ENCODE measurements at places on chromosomes 11 and 22. TPM values are rescaled to one million over a fixed set of nuclear protein-coding genes. Genes with fewer than 3 reads are reported as not detected.
A peak's percentile ranks its signal among the peaks of the same experiment; 100 is the strongest.

Gene SLC39A13
- 12.3 TPM for total RNA-seq

Gene OTOG
- total RNA-seq: not detected

Gene GRM5
- total RNA-seq: under 0.01 TPM

DNA sequence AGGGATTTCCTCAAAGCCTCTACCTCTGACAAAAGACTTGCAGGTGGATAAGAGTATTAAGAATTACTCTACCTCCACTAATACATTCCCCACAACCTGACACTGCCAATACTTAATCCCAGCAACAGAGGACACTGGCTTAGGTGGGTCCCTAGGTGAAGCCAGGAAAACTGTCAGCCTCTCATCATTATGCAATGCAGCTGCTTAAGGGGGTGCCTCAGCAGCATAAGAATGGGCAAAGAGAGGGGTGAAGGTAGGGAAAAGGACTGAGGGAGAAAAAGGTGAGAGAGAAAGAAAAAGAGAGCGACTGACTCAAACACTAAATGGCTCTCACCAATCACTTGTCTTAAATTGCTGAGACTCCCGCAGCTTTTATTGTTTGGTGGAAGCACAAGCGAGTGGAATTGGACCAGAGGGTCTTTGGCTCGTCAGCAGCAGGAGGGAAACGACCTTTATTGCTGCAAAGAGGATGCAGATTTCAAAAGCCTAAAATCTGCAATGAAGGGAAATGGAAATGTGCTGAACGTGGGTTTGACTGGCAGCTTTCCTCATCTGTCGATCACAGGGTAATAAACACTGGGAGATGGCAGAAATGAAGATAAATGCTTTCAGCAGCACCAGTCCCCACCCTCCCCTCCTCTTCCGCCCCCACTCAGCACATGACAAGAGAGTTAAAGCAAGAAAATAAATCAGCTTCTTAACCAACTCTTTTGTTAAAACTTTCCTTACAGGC lies 64.9 kb upstream of the CHRM4 start:
- DNase-seq: no peak

- DNase-seq: no peak
Measured at GRCh38 chr11:68341557-68342458, 29.4 kb downstream of the LRP5 start.

DNA sequence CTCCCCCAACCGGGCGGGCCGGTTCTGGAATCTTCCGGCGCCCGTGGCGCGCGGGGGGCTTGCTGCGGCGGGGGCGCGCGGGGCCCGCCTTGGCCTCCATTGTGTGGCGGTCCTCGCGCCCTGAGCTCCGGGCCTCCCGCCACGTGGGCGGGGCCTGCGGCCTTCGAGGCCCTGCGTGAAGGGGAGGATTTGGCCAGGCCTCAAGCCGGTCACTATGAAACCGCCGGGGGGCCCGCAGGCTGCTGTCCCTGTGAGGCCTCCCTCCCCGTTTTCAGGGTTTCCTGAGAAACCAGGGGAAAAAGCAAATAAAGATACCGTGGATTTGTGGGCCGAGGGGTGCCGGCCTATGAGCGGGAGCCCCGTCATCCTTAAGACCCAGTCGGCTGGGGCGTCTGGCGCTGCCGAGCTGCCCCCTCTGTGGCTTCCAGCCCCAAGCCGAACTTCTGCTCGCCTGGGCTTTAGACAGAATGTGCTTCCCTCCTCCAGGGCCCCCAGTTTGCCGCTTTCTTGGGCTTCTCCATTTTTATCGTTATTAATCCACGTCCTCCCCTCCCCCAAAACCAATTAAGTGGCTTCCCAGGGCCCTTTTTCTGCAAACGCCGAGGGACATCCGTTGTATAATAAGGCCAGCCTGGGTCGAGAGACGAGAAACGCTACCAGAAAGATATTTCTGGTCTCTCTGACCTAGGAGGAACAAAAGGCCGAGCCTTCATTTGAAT lies 602 bp downstream of the EWSR1 start:
- peak; percentile 20 for DNase-seq

- peak; percentile 33 for DNase-seq
Measured at GRCh38 chr11:120182790-120183491, 27.9 kb upstream of the OAF start.

DNA sequence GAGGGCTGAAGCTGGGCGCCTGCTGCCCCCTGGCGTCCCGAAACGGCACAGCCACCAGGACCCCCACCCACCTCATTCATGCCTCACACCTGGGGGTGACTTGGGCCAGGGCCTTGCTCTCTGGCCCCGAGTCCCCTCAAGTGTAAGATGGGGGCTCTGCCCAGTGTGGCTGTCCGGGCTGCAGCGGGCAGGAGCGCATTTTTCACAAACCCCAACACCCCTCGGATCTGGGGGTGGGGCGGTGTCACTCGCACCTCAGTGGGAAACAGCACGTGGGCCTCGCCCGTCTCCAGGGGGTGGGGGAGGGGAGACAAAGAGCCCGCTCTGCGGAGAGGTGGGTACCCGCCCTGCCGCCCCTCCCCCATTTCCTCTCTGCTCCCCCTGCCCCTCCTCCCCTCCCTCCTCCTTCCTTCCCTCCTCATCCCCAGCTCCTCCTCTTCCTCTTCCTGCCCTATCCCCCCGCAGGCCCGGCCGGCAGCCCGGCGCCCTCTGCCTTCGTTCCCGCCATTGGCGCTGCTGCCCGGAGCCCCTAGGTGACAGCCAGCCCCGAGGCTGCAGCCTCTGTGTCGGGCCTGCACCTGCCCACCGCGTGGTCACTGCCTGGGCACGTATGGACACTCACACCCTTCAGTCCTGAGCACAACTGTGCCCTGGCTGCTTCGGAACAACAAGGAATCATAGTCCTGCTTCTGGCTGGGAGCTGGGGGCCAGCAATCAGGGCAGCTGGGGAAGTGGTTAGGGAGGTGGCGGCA lies 6.8 kb upstream of the CDKN1C start:
- DNase-seq: no peak

DNA sequence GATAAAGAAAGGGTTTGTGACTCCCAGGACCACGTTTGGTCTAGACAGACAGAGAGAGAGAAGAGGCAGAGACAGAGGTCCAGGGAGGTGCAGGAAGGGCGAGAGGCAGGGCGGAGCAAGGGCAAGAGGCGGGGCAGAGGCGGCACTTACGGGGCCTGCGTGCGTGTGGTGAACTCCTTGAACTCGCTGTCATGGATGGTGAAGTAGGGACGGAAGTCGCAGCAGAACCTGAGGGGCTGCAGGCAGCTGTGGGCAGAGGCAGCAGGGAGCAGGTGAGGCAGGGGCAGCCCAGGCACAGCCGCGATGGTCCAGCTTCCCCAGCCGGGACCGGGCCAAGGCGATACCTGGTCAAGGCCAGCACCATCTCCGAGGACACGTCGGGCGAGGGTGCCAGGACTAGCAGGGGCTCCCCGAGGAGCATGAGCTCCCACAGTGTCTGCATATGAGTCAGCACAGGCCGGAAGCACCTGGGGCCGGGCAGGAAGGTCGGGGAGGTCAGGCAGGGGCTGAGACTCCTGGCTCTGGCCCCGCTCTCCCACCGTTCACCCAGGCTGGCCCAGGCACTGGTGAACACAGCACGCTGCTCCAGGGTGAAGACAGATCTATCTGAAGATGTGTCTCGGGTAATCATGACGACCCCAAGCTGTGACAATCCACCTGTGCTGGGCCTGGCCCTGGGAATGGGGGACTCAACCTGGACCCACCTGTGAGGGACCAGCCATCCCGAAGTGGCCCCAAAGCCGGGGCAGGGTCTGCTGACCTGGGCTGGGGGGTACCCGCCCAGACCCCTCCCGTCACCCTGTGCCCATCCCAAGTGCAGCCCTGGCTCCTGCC lies 7.2 kb upstream of the PLXNB2 start:
- no peak for DNase-seq

DNA sequence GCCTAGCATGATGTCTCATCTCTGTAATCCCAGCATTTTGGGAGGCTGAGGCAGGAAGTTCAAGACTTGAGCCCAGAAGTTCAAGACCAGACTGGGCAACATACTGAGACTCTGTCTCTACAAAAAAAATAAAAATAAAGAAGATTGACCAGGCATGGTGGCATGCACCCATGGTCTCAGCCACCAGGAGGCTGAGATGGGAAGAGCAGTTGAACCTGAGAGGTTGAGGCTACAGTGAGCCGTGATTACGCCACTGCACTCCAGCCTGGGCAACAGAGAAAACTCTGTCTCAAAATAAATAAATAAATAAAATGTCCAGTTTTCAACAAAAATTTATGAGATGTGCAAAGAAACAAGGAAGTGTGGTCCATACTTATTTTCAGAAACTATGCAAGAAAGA lies 28.3 kb downstream of the EFCAB6 start:
- no peak for DNase-seq

- DNase-seq: no peak
Measured at GRCh38 chr11:103842191-103842590, 194.2 kb upstream of the DDI1 start.

GRCh38 chr11:6620636-6621035 lies 1.4 kb upstream of the TPP1 start:
- no peak for DNase-seq

DNA sequence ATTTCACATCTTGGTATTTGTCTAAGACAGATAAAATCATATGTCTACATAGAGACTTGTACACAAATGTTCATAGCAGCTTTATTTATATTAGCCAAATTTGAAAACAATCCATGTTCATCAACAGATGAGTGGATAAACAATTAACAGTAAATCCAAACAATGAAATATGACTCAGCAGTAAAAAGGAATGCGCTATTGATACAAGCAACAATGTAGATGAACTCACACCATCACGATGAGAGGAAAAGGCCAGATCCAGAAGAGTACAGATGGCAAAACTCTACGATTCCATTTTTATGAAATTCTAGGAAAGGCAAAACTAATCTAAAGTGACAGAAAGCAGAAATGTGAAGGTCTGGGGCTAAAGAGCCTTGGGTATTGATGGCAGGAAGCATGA lies 384.3 kb downstream of the NTM start:
- no peak for DNase-seq

- DNase-seq: no peak
Measured at GRCh38 chr11:16080688-16081381, 275.5 kb downstream of the SOX6 start.

All from bronchial epithelial cell (primary cell).